ENCODE measurements at places on chromosomes 1 and 21.

DNA sequence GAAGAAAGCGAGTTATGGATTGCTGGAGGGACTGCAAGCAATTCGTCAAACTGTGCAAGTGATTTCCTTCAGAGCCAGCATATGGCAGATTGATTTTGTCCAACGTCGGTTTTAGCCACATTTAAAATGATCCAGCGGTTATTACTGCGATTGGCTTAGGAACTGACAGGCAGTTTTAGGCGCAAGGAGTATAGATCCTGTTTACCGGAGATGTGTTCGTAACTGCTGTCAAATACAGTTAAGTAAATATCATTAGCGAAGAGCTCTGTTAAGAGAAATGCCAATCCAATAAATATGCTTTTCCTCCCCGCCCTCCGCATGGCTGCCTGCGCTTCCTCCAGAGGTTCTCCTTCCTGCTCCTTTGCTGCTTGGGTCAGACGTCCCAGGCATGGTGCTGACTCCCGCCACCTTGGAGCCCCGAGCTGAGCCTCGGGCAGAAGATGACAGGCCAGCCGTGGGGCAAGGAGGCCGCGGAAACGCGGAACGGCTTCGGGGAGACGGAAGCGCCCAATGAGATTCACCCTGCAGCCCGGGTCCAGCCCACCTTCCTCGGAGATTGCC is 9.4 kb upstream of the BARHL2 start:
- H3K27ac ChIP-seq, result no peak overlapping the region
- H3K4me3 ChIP-seq, result peak overlapping the region; percentile 40
- DNase-seq, result no peak
- H3K4me1 ChIP-seq, result peaks cover 40% of the 10 kb centered on the region
- peaks cover 100% of the 10 kb centered on the region for H3K27me3 ChIP-seq

- H3K36me3 ChIP-seq, result no peaks in the 10 kb centered on the region
- DNase-seq, result no peak
- no peaks in the 10 kb centered on the region for H3K27me3 ChIP-seq
Observed at GRCh38 chr1:8003438-8004112, 22.5 kb downstream of the ERRFI1 start.

- DNase-seq, result no peak
- H3K36me3 ChIP-seq, result no peaks in the 10 kb centered on the region
- no peaks in the 10 kb centered on the region for H3K4me1 ChIP-seq
- no peak overlapping the region for H3K4me3 ChIP-seq
Observed at GRCh38 chr21:41562101-41563000, 54.4 kb upstream of the TMPRSS2 start.

DNA sequence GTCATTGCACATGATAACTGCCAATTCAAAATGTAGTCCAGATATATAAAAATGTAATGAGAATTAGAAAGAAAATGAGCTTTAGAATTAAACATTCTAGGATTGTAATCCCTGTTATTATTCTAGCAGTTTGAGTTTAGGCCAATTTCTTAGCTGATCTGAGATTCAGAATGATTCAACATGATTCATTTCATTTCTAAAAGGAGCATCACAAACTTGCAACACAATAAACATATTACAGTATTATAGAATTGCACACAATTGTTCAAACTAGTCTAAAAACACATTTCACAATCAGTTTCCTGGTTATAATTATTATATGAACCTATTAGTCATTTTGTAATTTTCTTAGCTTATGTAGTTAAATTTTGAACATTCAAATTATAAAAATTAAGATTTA is 43.3 kb upstream of the TSHB start:
- H3K27ac ChIP-seq, result no peak overlapping the region
- DNase-seq, result no peak
- no peaks in the 10 kb centered on the region for H3K4me1 ChIP-seq

DNA sequence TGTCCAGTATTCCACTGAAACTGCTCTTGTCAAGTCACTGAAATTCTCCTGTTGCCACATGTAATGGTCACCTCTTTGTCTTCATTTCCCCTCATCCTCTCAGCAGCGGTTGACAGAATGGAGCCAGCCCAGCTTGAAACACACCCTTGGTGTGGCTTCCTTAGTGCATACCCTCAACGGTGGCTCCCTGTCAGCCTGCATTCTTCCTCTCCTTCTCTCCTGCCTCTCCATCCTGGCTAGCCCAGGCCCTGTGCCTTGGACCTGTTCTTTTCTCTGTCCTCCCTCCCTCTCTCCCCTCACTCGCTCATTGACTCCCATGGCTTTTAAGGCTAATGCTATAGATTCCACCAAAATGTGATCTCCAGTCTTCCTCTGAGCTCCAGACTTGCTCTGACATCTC is 3.7 kb downstream of the FCMR start:
- H3K27me3 ChIP-seq, result peaks cover 9% of the 10 kb centered on the region
- no peaks in the 10 kb centered on the region for H3K4me1 ChIP-seq
- no peaks in the 10 kb centered on the region for H3K36me3 ChIP-seq
- H3K4me3 ChIP-seq, result no peak overlapping the region
- DNase-seq, result no peak

GRCh38 chr1:167249702-167250101 is 29.0 kb downstream of the POU2F1 start:
- no peak overlapping the region for H3K27ac ChIP-seq
- H3K4me3 ChIP-seq, result no peak overlapping the region
- no peak for DNase-seq
- H3K27me3 ChIP-seq, result no peaks in the 10 kb centered on the region
- H3K36me3 ChIP-seq, result no peaks in the 10 kb centered on the region

- no peaks in the 10 kb centered on the region for H3K27me3 ChIP-seq
- peaks cover 32% of the 10 kb centered on the region for H3K4me1 ChIP-seq
- H3K36me3 ChIP-seq, result no peaks in the 10 kb centered on the region
- DNase-seq, result no peak
- H3K4me3 ChIP-seq, result no peak overlapping the region
- H3K27ac ChIP-seq, result no peak overlapping the region
Observed at GRCh38 chr1:26287033-26287711, 7.3 kb downstream of the SH3BGRL3 start.

DNA sequence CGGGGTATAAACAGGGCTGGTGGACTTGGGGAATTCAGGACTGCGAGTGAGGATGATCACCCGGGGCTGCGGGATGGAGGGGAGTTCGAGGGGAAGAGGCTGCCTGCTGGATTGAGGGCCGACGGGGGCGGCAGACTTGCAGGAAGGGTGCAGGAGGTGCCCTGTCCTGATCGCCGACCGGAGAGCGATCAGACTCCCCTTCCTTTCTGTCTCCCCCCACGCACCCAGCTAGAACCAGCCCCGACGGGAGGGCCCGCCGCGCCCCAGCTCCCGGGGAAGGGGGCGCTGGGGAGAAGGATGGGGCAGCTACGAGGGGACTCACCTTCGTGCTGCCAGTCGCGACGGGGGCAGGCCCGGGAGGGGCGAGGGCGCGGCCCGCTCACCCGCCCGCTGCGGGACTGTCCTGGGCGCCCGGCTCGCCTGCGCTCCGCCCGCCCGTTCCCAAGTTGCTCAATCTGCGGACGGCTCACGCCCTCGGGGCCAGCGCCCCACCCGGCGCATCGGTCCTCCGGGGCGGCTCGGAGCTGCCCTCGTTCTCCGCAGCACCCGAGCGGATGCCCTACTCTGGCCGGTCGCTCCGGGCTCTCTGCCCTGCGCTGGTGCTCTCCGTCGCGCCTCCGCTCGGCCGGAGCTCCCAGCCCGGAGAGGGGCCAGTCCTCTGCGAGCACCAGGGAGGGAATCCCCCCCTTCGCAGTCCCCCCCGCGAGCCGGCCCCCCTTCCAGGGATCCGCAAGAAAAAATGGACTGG is at the start of gene RSPO1:
RSPO1 (minus strand) TSS at position 649 of the 748 bp plus-strand sequence. CDS start 5,231 bp downstream, outside the sequence.
- H3K4me1 ChIP-seq, result peaks cover 45% of the 10 kb centered on the region
- peaks cover 100% of the 10 kb centered on the region for H3K27me3 ChIP-seq
- H3K36me3 ChIP-seq, result no peaks in the 10 kb centered on the region
- DNase-seq, result peak; percentile 82
- no peak within 1 kb of the TSS for H3K27ac ChIP-seq

GRCh38 chr1:19960591-19960990 is 18.8 kb downstream of the PLA2G2A start:
- no peaks in the 10 kb centered on the region for H3K4me1 ChIP-seq
- H3K27me3 ChIP-seq, result no peaks in the 10 kb centered on the region
- no peaks in the 10 kb centered on the region for H3K36me3 ChIP-seq
- no peak overlapping the region for H3K27ac ChIP-seq
- no peak for DNase-seq

- H3K36me3 ChIP-seq, result no peaks in the 10 kb centered on the region
- no peak overlapping the region for H3K27ac ChIP-seq
- no peaks in the 10 kb centered on the region for H3K27me3 ChIP-seq
- H3K4me3 ChIP-seq, result no peak overlapping the region
- no peak for DNase-seq
- no peaks in the 10 kb centered on the region for H3K4me1 ChIP-seq
Observed at GRCh38 chr1:151737479-151737878, 16.2 kb downstream of the RIIAD1 start.

- no peaks in the 10 kb centered on the region for H3K27me3 ChIP-seq
- no peak for DNase-seq
- H3K27ac ChIP-seq, result no peak overlapping the region
Observed at GRCh38 chr1:35524106-35524505, 33.1 kb downstream of the KIAA0319L start.

- no peak overlapping the region for H3K4me3 ChIP-seq
- no peak overlapping the region for H3K27ac ChIP-seq
- no peaks in the 10 kb centered on the region for H3K27me3 ChIP-seq
- no peak for DNase-seq
- H3K4me1 ChIP-seq, result no peaks in the 10 kb centered on the region
Observed at GRCh38 chr21:34504595-34504994, 7.4 kb downstream of the KCNE1 start.

- H3K27ac ChIP-seq, result no peak overlapping the region
- no peak overlapping the region for H3K4me3 ChIP-seq
- no peak for DNase-seq
- H3K36me3 ChIP-seq, result no peaks in the 10 kb centered on the region
Observed at GRCh38 chr1:157648317-157648716, 50.4 kb upstream of the FCRL4 start.

DNA sequence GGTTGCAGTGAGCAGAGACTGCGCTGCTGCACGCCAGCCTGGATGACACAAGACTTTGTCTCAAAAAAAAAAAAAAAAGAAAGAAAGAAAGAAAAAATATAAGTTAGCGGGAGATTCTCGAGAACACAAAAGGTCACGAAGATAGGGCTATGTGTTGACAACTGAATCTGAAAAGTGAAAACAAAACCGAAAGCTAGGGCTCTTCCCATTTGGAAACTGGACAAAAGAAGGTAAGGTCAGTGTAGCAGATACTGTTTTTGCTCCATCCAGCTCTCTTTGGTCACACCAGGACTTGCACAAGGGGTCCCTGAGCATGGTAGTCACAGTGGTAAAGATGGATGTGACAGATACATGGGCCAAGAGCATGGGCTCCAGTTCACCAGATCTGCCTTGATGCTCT is 60.4 kb upstream of the MAP10 start:
- H3K27ac ChIP-seq, result no peak overlapping the region
- no peak for DNase-seq
- H3K27me3 ChIP-seq, result no peaks in the 10 kb centered on the region
- no peak overlapping the region for H3K4me3 ChIP-seq

DNA sequence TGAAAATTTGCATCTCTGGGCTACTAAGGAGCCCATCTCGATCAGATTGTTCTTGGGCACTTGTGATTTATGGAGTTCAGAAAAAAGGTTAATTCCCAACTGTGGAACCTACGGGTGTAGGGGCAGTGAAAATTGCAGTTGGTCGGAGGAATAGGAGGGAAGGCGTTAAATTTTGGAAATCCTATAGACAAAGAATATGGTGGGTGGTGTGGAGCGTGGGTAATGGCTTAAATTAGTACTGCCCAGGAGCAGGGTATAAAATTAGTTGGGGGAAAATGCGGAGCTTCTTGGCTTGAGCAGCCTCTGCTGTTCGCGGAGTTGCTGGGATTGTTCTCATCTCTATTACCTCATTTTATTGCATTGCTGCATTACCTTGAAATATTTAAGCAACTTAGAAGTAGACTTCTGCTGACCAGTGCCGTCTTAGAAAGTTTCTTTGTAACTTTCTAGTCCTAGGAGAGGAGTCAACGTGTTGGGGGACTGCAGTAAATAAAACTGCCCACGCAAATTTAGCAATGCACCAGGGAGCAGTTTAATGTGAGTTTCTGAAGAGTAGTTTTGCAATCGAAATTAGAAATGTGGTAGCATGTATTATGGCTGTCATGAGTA is 514 bp downstream of the S1PR1 start:
- no peak overlapping the region for H3K27ac ChIP-seq
- H3K36me3 ChIP-seq, result no peaks in the 10 kb centered on the region
- peak overlapping the region; percentile 92 for H3K4me3 ChIP-seq
- peaks cover 27% of the 10 kb centered on the region for H3K27me3 ChIP-seq
- H3K4me1 ChIP-seq, result peaks cover 14% of the 10 kb centered on the region

GRCh38 chr1:44642925-44643324 is 31.4 kb downstream of the TMEM53 start:
- no peak for DNase-seq
- H3K27ac ChIP-seq, result no peak overlapping the region
- no peaks in the 10 kb centered on the region for H3K36me3 ChIP-seq
- no peaks in the 10 kb centered on the region for H3K27me3 ChIP-seq
- H3K4me3 ChIP-seq, result no peak overlapping the region

DNA sequence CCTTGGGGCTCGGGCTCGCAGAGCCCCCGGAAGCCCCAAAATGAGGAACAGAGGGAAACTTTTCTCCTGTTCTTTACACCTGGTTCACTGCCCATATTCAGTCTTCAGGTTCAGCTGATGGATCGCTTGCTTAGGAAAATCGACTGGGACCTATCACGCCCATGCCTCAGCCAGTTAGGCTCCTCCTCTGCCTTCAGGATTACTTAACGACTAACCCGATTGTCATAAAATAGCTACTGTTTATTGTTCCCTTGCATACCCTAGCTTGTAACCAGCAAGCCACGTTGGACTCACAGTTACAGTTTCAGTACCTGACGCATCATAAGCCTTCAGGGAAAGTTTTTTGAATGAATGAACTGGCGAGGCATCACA is 692 bp downstream of the TARDBP start:
- DNase-seq, result no peak
- peaks cover 24% of the 10 kb centered on the region for H3K36me3 ChIP-seq
- H3K27me3 ChIP-seq, result no peaks in the 10 kb centered on the region
- peak overlapping the region; percentile 100 for H3K27ac ChIP-seq
- peak overlapping the region; percentile 82 for H3K4me3 ChIP-seq
- H3K4me1 ChIP-seq, result peaks cover 17% of the 10 kb centered on the region

DNA sequence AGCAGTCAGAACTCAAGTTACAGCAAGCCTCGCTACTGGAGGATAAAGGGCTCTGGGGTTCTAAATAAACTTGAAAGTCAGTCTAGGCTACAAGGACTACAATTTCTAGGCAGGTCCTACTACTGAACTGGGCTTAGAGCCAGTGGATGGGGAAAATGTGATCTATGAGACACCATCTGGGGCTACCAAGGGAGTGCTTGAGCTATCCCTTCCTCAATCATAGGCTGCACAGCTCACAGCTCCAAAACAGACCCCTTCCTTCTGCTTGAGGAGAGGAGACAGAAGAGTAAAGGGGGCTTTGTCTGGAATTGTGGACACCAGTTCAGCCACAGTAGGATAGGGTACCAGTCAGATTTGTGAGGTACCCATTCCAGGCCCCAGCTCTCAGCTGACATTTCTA is 145.8 kb upstream of the SNX7 start:
- H3K4me3 ChIP-seq, result no peak overlapping the region
- H3K27ac ChIP-seq, result no peak overlapping the region
- peaks cover 6% of the 10 kb centered on the region for H3K36me3 ChIP-seq
- H3K27me3 ChIP-seq, result no peaks in the 10 kb centered on the region

Measured in neural progenitor cell (in vitro differentiated cells).